Activated T-cell treated with anti-CD3 and anti-CD28 coated beads, Interleukin-2, amount 50 U/mL, for 4 hours (primary cell): ENCODE measurements at places on chromosomes 3 and 15. TPM values are rescaled to one million over a fixed set of nuclear protein-coding genes. Genes with fewer than 3 reads are reported as not detected.

The SATB1 gene
- 239 TPM for total RNA-seq

The CEMIP gene
- total RNA-seq: 0.30 TPM

DNA sequence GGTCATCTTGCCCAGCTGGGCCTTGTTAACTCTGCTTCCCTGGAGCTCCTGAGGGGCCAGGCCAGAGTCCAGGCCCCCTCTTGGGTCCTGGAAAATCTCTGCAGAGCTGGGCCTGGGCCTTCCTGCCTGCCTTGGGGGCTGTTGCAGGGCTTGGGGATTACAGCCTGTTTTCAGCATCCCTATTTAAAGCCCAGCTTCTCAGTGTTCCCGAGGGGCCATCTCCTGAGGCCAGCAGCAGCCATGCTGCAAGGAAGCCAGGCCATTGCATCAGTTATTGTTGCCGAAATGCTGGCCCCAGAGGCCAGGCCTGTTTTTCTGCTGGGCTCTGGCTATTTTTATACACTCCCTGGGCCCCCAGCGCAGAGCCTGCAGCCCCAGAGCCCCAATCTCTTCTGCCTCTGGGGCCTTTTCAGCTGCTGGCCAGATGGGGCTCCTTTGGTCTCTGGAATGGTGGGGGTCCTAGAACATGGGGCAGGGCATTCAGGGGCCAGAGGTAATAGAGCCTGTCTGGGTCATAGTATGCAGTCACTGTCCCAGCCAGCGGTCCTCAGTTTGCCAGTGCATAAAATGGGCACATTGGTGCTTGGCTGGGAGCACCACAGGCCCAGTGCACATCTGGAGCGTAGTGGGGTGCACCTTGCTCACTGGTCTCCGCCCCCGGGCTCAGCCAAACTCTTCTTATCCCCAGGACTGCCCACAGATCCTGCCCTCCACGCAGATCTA is 28.5 kb downstream of the PLXNA1 start:
- no peak for DNase-seq

- DNase-seq: no peak
These were observed 19.1 kb downstream of the DNAJB8 start for GRCh38 chr3:128447561-128448013.

DNA sequence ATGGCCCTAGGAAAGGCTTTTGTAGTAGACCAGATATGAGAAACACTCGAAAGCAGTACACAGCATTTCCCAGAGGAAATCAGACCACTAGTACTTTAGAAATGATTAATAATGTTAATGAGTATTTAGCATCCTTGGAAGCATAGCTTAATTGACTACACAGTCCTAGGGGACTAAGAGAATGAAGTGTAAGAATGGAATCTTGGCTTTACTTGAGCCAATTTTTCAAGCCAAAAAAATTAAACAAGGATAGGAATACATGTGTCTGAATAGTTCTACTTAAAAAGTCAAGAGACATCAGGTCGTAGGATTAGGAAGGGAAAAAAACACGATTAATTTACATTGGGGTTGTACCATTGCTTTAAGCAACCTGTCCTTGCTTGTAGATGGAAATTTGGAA is 38.2 kb downstream of the DPPA2 start:
- no peak for DNase-seq

DNA sequence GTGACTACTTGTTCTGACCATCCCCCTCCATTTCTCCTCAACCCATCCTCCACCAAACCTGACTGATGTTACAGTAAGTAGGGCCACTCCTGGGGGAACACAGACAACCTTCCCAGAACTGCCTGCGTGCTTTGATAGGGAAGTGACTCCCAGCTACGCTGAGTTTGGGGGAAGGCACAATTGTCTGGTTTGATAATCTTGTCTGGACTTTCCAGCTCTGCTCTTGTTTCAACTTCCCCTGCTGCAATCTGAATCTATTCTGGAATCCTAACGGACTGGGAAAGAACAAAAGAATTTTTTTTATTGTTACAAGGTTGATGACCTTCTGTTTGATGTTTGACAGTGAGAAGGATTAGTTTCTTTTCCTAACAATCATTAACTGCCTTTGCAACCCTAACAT is 895.6 kb downstream of the ROBO1 start:
- no peak for DNase-seq
